Activated naive CD4-positive, alpha-beta T cell treated with anti-CD3 and anti-CD28 coated beads, Interleukin-2, amount 50 U/mL, for 72 hours (primary cell): ENCODE measurements at places on chromosomes 2 and 18.

DNA sequence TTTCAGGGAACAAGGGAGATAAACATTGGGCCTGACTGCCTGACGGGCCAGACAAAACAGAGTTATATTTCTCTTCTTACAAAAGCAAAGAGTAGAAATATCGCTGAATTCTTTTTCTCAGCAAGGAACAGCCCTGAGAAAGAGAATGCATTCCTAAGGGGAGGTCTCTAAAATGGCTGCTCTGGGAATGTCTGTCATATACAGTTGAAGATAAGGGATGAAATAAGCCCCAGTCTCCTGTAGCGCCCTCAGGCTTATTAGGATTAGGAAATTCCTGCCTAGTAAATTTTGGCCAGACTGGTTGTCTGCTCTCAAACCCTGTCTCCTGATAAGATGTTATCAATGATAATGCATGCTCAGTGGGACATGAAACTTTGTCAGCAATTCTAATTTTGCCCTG is 134.9 kb upstream of the CNTNAP5 start:
- DNase-seq: no peak

- no peak for DNase-seq
Measured at GRCh38 chr2:44843641-44844310, 97.7 kb upstream of the SIX3 start.

- no peak for DNase-seq
Measured at GRCh38 chr18:2459886-2460285, 111.4 kb downstream of the METTL4 start.

- DNase-seq: no peak
Measured at GRCh38 chr2:37619230-37619958, 52.0 kb downstream of the CDC42EP3 start.

DNA sequence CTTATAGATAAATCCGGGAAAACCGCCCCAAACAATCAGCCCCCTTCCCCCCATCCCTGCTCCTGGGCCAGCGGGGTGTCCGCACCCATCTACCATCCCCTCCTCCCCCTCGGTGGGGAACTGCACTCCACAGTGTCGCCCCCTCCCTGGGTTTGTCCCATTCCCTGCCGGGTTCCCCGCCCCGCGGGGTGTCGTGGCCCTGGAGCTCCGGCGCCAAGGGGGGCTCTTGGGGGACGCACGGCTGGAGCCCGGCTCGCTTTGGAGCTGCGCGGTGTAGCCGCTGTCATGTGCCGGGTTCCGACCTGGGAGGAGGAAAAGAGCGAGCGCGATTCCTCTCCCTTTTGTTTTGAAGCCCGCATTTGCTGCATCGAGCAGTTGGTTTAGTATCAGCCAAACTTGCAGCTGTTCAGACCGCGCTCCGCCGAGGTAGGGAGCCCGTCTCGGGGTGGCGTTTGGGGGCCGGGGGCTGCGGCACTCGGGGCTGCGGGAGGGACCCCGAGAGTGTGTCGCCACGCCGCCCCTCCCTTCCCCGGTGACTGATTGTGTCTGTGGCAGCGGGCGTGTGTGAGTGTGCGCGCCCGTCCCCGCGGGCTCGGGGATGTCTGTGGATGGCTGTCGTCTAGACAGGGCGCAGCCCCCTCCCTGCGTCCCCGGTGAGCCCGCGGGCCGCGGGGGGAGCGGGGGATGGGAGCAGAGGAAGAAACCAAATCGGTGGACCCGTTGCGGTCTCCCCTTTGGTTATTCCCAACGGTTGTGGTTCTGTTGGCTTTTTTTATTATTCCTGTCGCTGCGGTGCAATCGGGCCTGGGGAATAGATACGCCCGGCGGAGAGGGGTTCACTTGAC is 797 bp downstream of the CTIF start:
- DNase-seq: peak; percentile 32

DNA sequence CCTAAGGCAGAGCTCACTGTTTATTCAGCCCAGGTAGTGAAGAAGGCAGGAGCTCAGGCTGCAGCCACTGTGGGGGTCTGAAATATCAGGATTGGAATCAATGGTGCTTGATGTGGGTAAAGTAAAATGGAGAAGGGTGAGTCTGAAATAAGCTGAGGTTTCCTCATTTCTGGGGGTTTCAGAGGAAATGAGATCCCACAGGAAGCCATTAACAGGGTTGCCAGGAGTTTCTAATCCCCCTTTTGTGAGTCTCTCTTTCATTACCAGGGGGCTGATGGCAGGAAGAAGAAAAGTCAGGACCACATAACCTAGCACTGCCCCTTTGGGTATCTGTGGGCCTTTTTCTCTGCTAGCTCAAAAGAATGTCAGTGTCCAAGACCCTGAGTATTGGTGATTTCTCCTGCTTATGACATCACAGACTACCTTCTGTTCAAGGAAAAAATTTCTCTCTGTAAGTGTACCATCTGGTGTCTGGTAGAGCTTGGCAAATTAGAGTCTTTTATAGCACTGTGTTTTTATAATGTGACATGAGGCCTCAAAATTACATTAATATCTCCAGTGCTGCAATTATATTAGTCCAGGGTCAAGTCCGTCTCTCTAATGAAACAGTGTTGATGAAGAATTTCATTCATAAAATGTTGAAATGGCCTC is 56.0 kb downstream of the LBH start:
- DNase-seq: no peak

- DNase-seq: no peak
Measured at GRCh38 chr18:47418746-47419145, 167.3 kb upstream of the SKOR2 start.

- no peak for DNase-seq
Measured at GRCh38 chr2:98589489-98589888, 18.8 kb downstream of the COA5 start.

GRCh38 chr18:23243816-23244215 is 108.5 kb downstream of the CABLES1 start:
- no peak for DNase-seq

GRCh38 chr2:205002390-205002789 is 457.1 kb downstream of the PARD3B start:
- no peak for DNase-seq

DNA sequence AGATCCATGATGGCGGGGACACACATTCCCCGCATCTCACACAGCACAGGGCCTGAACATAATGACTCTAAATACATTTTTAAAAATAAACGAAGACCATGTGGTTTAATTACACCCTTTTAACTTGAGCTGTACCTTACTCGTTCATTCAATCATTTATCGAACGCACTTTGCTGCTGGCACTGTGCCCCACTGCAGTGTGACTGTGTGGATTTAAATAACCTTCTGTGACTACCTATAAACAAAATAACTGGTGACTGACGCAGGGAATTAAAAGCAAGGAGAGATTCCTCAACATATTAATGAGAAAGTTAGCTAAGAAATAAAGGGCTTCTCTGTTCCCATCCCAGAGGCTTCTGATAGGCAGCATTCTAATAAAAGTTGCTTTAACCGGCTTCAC is 10.9 kb upstream of the FZD7 start:
- no peak for DNase-seq

GRCh38 chr2:9941196-9941995 is 10.1 kb upstream of the GRHL1 start:
- DNase-seq: no peak

GRCh38 chr2:38394903-38395341 is 17.8 kb upstream of the ATL2 start:
- DNase-seq: no peak

GRCh38 chr2:186201371-186201770 is 284.7 kb upstream of the ZC3H15 start:
- DNase-seq: no peak

GRCh38 chr18:57970356-57971095 is 73.5 kb upstream of the NEDD4L start:
- DNase-seq: no peak

GRCh38 chr2:105417857-105418436 is 19.1 kb upstream of the FHL2 start:
- no peak for DNase-seq

DNA sequence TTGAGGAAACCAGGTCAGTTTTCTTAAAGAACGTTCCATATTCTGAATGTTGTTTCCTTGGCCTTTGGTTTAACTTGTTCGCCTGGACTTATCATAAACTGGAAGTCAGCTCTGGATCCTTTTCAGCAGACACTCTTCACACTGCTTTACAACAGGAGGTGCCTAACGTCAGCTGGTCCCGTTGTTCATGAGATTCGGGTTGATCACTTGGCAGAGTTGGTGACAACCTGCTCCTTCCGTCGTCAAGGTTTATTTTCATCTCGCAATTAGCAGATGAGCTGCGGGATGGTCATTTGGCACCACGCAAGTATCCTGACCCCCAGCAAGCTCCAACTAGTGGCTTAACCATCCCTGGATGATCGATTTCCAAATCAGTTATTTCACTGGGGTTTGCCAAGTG is 23.0 kb upstream of the BIN1 start:
- no peak for DNase-seq

- no peak for DNase-seq
Measured at GRCh38 chr2:140786585-140786984, 1344.2 kb downstream of the LRP1B start.

DNA sequence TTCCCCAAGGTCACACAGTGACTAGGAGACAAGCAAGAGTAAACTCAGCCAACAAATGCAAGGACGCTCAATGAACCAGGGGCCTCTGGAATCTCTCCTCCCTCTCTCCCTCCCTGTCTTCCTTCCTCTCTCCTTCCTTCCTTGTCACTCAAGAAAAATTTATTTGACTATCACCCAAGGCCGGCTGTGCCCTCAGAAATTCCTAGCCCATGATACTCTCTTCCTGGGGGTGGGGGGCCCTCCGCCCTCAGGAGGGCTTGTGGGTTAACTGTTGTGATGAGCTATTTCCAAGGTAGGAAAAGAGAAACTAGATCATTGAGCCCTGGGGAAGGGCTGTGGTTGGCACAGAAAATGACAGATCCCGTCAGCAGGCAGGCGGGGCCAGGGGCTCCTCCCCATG is 21.7 kb downstream of the INHBB start:
- DNase-seq: no peak

DNA sequence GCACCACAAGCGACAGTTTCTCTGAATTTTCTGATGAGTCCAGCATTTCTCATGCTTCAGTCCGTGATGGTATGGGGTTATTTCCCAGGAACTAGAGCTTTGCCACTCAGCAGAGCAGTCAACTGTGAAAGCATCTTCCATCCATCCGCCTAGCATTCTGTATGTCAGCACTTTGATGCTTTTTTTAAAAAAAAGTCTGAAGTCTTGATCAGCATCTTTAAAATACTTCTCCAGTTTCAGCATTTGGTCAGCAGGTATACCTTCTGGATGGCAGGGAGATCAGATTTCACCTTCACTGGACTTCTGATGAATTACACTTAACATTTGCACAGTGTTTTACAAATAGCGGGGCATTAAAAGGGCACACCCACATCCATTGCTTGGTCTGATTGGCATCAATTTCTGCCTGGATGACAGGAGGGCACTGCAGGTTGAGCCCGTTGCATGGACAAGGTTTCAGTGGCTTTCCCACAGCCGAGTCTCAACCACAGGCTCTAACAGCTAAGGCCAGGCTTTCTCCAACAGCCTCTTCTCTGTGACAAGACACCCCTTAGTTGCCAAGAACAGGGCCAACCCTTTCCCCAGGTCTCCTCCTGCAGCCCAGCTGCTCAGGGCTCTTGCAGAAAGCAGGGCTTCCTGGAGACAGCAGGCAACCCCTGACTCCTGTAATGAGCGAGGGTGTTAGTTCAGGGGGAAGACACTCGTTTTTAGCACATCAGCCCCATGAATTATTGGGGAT is 54.0 kb downstream of the EMILIN2 start:
- no peak for DNase-seq

GRCh38 chr2:12243381-12243780 is 473.4 kb upstream of the TRIB2 start:
- DNase-seq: no peak

DNA sequence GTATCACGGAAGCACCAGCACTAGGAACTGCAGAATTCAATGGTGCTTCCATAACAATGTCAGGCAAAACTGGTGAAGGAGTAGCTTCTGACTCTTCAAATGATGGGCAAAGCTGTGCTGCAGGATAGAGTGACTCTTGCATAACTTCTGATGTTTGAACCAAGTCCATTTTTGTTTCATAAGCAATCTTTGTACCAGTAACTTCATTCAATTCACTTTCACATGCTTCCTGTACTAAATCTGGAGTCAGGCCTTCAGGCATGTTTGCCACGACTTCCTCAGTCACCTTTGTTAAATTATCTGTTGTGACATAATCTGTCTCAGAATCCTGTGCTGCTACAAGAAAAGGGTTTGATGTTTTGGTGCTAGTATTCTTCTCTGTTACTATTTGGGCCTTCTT is 24.0 kb downstream of the RTN4 start:
- DNase-seq: no peak

GRCh38 chr18:32287249-32287648 is 97.4 kb downstream of the MEP1B start:
- no peak for DNase-seq

- no peak for DNase-seq
Measured at GRCh38 chr2:26720322-26721114, 28.0 kb downstream of the KCNK3 start.

- no peak for DNase-seq
Measured at GRCh38 chr2:78768016-78768415, 257.5 kb upstream of the REG3G start.

GRCh38 chr18:58502628-58503027 is 126.3 kb downstream of the ALPK2 start:
- no peak for DNase-seq

GRCh38 chr2:11074246-11074820 is 80.9 kb upstream of the SLC66A3 start:
- no peak for DNase-seq

DNA sequence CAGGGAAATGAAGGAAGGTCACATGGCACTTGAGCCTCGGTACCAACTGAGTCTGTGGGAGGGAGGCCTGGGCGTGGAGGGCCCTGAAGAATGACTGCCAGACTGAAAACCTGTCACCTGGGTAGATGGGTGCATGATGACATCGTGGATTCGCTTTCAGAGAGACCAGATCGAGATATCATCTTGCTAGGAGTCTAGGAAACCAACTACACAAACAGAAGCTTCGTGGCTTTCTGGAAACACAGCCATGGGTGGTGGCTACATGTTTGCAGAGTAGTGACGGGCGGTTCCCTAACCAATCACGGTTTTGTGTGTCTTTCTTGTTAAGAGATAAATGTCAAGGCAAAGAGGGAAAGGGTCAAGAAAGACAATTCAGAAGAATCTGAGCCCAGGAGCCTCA is 155.0 kb downstream of the EIPR1 start:
- DNase-seq: peak; percentile 78

- DNase-seq: peak; percentile 78
Measured at GRCh38 chr2:227460070-227460485, 11.9 kb upstream of the AGFG1 start.

DNA sequence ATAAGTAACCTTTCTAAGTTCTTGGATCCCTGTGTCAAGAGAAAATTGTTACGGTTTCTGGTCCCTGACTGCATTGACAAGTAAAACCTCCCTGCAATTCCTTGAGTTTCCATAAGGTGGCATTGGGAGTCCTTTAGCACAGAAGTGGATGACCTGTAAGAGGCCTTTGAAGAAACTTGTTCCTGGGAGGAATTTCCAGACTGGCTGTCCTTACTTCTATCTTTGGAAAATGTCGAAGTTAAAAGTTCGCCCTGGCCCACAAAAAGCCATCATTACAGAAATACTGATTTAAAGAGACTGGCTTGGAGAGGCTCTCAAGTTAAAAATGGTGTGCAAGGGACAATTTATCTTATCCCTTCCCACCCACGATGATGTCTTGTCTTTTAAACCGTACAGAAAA is 218.4 kb downstream of the CDH20 start:
- DNase-seq: no peak
